ENCODE measurements at places on chromosomes 1 and 21. TPM values are rescaled to one million over a fixed set of nuclear protein-coding genes. Genes with fewer than 3 reads are reported as not detected.

DNA sequence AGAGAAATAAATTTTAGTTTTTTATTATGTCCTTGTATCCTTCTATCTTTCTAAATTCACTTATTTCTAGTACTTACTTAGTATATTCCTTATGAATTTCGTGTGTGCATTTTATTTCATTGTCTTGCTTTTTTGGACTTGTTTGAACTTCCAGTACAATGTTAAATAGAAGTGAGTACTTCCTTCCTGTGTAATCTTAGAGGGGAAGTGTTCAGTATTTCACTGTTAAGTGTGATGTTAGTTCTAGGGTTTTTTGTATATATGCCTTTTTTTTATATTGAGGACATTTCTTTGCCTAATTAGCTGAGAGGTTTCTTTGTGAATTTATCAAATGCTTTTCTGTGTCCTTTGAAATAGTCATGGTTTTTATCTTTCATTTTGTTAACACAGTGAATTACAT, 10.7 kb downstream of the LYPLAL1 start:
- no peak for DNase-seq

- DNase-seq: peak; percentile 46
These were observed 9.6 kb downstream of the DISC1 start for GRCh38 chr1:231636157-231636556.

The RNF207 gene
- total RNA-seq: 5.6 TPM

- no peak for DNase-seq
These were observed 298.7 kb upstream of the ESRRG start for GRCh38 chr1:217021956-217022355.

DNA sequence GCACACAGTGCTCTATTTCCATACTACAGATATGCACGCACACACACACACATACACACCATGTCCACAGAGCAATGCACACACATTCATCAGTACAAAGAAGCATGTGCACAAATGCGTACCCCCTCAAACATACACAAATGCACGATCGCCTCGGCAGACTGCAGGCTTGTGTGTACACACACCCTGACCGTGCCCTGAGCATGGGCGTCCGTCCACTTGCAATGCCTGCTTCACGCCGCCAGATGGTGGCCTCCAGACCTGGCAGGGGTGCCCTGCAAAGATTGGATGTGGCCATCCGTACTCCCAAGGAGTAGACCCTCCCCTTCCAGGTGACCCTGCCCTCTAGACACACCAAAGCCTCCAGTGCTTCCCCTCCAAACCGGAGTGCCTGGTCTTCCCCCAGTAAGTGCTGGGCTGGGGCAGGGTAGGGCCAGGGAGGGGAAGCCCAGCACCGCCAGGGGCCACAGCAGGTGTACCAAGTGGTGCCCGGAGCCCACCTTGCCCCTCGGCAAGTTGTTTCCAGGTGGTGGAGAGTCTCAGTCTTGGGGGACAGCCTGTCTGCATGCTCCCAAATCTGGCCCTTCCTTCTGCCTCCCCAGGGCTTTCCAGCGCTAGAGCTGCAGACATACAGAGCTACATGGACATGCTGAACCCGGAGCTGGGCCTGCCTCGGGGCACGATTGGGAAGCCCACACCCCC, 20.6 kb downstream of the ESPN start:
- peak; percentile 69 for DNase-seq

GRCh38 chr1:7389906-7390603, 381.0 kb upstream of the VAMP3 start:
- DNase-seq: no peak

The RGS5 gene
- total RNA-seq: 4.9 TPM

The FNDC10 gene
- 11.9 TPM for total RNA-seq

DNA sequence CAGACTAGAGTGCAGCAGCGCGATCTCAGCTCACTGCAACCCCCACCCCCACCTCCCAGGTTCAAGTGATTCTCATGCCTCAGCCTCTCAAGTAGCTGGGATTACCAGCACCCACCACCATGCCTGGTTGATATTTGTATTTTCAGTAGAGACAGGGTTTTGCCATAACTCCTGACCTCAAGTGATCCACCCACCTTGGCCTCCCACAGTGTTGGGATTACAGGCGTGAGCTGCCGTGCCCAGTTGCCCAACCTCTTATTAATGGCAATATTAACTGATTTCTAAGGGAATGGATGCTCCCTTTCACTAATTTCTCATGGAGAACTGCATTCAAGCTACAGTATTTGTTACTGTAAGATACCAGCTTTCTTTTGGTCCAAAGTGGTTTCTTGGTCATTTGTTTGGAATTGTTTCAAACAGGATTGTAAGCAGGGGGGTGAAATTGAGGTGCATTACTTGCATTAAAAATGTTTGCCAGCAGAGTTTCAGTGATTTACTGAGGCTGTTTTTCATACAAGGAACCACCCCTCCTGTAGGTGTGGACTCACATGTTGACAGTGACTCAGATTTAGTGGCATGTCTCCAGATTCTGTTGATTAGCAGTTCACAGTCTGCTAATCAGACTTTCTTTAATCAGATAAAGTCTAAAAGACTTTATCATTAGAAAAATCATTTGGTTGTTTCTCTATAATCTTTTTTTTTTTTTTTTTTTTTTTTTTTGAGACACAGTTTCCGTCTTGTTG, 3.9 kb upstream of the TGFBR3 start:
- no peak for DNase-seq

The TMEM54 gene
- 9.9 TPM for total RNA-seq

- no peak for DNase-seq
These were observed 223.3 kb upstream of the ZRANB2 start for GRCh38 chr1:71304125-71304524.

- no peak for DNase-seq
These were observed 16.3 kb upstream of the ADAMTSL4 start for GRCh38 chr1:150532860-150533259.

DNA sequence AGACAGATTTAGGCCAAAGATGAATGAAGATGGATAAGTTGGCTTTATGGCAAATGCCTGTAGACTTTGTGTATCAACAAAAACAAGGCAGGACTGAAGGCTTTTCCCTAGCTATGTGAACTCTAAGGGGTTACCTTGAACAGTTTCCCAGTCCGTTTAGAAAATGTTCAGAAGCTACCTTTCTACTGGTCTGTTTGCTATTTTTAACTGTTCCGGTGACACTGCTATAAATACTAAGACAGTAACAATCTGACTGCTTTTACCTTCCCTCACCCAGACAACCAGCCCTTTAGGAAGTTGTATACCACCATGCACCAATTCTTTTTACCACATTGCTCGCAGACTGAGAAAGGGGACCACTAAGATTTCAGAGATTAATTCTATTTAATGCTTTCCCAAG, 102.2 kb downstream of the PHTF1 start:
- DNase-seq: no peak

The LAPTM5 gene
- total RNA-seq: 0.56 TPM

- no peak for DNase-seq
These were observed 1.7 kb downstream of the NECAP2 start for GRCh38 chr1:16442265-16442664.

The NT5C1A gene
- not detected for total RNA-seq

The WNT3A gene
- not detected for total RNA-seq

GRCh38 chr1:221689138-221689537, 52.8 kb downstream of the DUSP10 start:
- DNase-seq: no peak

DNA sequence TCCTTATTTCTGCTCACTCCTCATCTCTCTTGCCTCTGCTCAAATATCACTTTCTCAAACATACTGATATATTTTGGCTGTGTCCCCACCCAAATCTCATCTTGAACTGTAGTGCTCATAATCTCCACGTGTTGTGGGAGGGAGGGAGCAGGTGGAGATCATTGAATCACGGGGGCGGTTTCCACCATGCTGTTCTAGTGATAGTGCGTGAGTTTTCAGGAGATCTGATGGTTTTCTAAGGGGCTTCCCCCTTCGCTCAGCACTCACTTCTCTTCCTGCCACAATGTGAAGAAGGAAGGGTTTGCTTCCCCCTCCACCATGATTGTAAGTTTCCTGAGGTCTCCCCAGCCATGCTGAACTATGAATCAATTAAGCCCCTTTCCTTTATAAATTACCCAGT, 26.6 kb downstream of the ZBTB8OS start:
- no peak for DNase-seq

Data from glutamatergic neuron (in vitro differentiated cells).